ENCODE measurements at places on chromosomes 2 and 18. TPM values are rescaled to one million over a fixed set of nuclear protein-coding genes. Genes with fewer than 3 reads are reported as not detected.

Gene FER1L5
- not detected for total RNA-seq

Gene TMEM178A
- total RNA-seq, result 0.32 TPM

- H3K36me3 ChIP-seq, result no peaks in the 10 kb centered on the region
- no peaks in the 10 kb centered on the region for H3K4me1 ChIP-seq
- 0 out of 2 replicates have a peak, but pooled peaks cover 3% of the 10 kb centered on the region for H3K27me3 ChIP-seq
- peak; percentile 39 for DNase-seq
- H3K27ac ChIP-seq, result no peak overlapping the region
Measured at GRCh38 chr18:46555724-46556123, 101.3 kb downstream of the LOXHD1 start.

DNA sequence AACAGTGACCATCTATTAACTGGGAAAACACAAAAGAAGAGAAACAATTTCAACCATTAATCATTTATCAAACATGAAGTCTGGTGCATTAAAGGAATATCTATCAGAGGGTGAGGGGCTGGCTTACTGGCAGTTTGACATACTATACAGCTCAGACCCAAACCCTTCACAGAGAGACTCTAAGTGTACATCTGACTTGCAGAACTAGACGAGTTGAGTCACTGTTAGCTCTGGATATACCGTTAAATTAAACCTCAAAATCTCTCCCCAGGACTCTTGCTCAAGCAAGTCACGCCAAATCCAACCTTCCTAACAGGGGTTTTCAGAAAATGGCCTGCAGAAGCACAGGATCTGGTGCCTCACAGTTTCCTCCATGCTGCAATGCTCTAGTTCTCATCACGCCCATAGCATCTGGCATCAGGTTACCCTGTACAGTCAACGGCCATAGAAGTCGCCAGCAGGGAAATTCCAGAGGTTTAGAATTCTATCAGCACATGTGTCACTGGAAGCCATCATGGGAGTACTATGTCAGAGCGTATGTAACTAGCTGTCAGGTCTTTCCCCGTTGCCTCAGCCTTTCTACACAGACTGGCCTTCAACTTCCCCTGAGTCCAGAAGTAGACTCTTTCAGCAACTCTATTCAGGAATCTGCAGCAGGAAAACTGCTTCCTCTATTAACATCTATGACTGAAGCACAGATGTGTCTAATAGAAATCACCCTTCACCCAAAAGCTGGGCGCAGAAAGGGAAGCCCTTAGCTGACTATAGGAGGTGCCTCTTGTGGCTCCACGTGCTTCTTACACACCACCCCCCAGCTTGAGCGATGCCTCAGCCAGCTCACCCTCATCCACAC, 9.3 kb downstream of the TGOLN2 start:
- peaks cover 16% of the 10 kb centered on the region for H3K4me1 ChIP-seq
- peak overlapping the region; percentile 83 for H3K27ac ChIP-seq
- DNase-seq, result peak; percentile 95
- H3K36me3 ChIP-seq, result peaks cover 42% of the 10 kb centered on the region
- no peak overlapping the region for H3K4me3 ChIP-seq

GRCh38 chr2:10541081-10541480, 93.0 kb upstream of the ODC1 start:
- no peaks in the 10 kb centered on the region for H3K36me3 ChIP-seq
- no peak overlapping the region for H3K4me3 ChIP-seq
- DNase-seq, result peak; percentile 20
- no peaks in the 10 kb centered on the region for H3K4me1 ChIP-seq
- H3K27ac ChIP-seq, result no peak overlapping the region

DNA sequence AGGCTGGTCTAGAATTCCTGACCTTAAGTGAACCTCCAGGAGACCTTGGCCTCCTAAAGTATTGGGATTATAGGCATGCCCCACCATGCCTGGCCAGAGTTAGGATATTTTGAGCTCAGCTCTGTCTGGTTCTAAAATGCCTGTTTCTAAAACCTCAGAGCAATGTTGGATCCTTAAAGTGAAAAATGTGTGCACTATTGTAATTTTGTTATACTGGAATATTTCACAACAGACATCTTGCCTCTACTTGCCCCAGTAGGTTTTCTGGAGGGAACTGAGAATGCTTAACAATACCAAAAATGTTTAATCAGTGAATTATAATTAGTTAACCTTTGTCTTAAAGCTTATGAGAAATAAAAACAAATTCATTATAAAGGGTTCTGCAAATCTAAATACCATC, 144.6 kb upstream of the CCDC195 start:
- no peak overlapping the region for H3K27ac ChIP-seq
- peaks cover 9% of the 10 kb centered on the region for H3K4me1 ChIP-seq
- H3K27me3 ChIP-seq, result no peaks in the 10 kb centered on the region
- H3K36me3 ChIP-seq, result peaks cover 38% of the 10 kb centered on the region

DNA sequence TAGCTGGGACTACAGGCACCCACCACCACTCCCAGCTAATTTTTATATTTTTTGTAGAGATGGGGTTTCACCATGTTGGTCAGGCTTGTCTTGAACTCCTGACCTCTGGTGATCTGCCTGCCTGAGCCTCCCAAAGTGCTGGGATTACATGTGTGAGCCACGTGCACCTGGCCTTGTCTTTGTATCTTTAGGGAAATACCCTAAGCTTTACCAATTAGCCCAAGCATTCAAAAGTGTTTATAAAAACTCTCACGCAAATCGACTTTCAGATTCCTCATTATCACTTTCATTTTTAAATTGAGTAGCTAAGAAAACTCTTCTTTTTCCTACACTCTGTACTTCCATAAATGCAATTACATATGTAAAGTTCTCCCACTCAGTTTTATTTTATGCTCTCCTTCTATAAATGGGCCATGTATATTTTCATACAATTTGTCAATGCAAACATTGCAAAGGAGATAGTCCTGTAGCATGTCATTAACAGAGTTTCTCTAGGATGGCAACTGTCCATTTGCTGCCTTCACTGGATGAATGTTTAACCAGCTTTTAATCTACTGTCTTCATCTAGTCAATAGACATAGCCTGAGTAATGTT, 326.2 kb upstream of the LRATD1 start:
- no peaks in the 10 kb centered on the region for H3K4me1 ChIP-seq
- H3K27me3 ChIP-seq, result no peaks in the 10 kb centered on the region
- no peak overlapping the region for H3K27ac ChIP-seq
- H3K4me3 ChIP-seq, result no peak overlapping the region
- DNase-seq, result no peak

DNA sequence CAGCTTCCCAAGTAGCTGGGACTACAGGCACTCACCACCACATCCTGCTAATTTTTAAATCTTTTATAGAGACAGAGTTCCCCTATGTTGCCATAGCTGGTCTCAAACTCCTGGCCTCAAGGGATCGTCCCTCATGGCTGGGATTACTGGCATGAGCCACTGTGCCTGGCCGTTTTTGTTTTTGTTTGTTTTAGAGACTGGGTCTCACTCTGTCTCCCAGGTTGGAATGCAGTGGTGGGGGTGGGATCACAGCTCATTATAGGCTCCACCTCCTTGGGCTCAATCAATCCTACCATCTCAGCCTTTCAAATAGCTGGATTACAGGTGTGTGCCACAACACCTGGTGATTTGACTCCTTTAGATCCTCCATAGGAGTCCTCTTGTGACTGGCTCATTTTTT, 19.5 kb upstream of the ZDBF2 start:
- no peak overlapping the region for H3K4me3 ChIP-seq
- no peak for DNase-seq
- no peaks in the 10 kb centered on the region for H3K4me1 ChIP-seq
- peaks cover 80% of the 10 kb centered on the region for H3K27me3 ChIP-seq

- H3K4me1 ChIP-seq, result no peaks in the 10 kb centered on the region
- peaks cover 3% of the 10 kb centered on the region for H3K27me3 ChIP-seq
- H3K27ac ChIP-seq, result no peak overlapping the region
- H3K36me3 ChIP-seq, result no peaks in the 10 kb centered on the region
Measured at GRCh38 chr2:136045835-136046570, 60.6 kb upstream of the DARS1 start.
